CMK (cell line): ENCODE measurements at places on chromosomes 5 and 9.

DNA sequence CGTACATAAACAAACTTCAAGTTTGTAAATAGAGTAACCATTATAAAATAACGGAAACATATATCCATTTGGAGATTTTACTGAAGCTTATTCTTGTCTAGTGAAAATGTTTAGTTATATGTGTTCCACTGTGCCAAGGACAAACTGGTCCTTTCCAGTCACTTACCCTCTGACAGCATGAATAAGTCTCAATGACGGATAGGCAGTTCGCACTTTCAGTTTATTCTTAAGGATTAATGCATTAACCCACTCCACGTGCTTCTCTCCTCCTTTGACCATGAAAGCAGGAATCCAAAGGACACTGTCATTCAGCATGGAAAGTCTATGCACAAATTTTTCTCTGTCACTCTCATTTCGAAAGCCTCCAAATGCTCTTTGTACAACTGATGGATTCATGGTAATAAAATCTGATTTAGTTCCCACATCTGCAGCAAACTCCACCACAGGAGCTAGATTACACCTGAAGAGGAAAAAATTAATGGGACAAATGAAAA, 47.1 kb downstream of the ST8SIA4 start:
- no peak for DNase-seq

DNA sequence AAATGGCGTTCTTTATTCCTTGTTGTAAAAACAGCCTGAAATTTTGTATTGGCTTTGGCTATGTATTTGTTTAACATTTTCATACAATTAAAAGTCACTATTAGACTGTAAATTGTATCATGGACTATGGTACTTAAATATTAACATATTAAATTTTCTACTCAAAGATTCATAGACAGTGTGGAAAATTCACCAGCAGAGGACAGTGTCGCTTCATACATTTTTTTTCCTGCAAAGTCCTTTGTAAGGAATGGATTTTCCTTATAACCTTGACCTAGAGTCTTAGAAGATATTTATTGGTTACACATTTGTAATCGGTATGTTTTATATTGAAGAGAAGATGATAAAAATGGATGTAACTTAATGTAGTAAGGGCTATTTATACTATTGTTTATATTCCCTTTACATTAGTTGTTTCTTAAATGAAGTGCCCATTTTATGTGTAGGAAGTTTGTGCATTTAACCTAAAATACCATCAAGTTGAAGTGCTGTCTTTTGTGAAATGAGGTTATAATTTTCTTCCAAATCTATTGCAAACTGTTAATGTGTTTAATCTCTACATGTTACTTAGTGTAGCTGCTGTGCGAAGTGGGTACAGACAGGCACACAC, 150.1 kb downstream of the KDM4C start:
- no peak for DNase-seq

DNA sequence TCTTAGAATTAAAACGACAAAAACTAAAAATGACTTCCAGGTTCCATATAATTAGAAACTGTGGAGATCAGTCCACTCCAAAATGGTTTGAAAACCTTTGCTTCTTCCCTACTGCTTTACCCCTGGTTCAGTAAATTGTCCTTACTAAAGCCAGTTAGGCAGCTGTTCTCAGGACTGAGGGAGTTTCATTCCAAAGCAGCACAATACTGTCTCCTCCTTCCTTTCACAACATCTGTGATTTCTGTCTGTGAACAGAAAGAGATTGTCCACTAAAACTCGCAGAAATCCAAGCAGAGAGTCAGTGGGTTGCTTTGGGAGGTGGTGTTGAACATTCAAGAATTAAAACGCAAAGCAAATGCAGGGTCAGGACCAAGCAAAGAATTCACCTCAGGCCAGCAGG, 740.8 kb upstream of the ZNF608 start:
- DNase-seq = no peak

- DNase-seq = no peak
Measured at GRCh38 chr9:120507936-120508510, 71.9 kb downstream of the CDK5RAP2 start.

GRCh38 chr5:33973271-33973670, 11.2 kb downstream of the SLC45A2 start:
- no peak for DNase-seq

DNA sequence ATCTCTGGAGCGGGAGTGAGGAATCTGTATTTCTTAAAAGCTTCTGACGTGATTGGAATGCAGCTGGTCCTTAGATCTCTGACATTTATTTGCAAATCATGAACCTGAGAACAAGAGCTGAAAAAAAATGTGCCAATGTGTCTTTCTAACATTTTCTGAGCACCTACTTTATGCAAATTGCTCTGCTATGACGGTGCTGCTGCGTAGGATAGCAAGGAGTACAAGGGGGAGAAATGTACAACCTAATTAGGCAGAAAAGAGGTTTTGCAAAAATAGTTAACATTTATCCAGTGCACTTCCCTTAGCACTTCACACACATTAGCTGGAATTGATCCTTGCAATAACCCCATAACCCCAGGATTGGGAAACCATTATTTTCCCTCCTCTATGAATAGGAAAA, 357.5 kb downstream of the TLE4 start:
- DNase-seq = no peak

DNA sequence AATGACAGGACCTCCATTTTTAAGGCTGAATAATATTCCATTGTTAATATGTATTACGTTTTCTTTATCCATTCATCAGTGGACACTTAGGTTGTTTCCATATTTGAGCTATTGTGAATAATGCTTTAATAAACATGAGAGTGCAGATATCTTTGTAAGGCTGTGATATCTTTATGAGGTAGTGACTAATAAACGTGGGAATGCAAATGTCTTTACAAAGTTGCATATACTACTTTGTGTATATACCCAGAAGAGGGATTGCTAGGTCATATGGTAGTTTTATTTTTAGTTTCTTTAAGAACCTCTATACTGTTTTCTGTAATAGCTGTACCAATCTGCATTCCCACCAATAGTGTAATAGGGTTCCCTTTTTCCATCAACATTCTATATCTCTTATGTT, 148.7 kb downstream of the FOCAD start:
- DNase-seq = no peak

DNA sequence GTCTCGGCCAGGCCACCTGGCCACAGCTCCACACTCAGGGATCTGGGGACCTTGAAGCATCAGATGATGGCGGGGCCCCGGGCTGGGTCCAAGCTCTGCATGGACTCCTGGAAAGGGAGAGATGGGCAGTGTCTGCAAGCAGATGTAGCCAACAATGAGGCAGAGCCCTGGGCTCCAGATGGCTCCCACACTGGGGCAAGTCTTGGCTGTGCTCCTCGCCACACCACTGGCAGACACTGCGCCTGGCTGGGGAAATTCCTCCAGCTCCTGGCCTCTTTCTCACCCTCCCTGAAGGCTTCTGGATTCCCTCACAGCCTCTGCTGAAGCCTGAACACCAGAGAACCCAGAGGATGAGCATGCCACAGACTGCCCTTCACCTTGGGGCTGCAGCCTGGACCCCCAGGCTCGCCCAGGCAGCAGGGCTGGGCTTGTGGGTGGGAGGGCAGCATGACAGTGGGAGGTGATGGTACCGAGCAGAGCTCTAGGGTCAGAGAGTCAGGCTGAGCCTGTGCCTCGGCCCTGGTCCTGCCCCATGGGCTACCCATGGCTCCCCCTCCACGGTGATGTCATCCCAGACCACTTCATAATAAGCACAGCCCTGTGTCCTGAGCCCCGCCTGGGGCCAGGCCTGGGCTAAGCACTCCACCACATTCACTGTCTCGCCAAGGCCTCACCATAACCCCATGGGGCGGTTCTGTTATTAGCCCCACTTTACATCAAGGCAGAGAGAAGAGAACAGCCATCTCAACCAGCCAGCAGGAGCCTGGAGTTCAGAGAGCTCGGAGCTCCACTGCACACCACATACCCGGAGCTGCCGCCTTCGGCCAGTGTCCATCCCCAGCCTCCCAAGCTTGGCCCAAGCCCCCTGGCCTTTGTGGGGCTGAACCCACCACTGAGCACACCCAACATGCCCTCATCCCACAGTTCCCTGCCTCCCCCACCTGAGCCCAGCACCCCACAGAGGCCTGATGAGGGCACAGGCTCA, 62.2 kb upstream of the ADAMTS2 start:
- no peak for DNase-seq

DNA sequence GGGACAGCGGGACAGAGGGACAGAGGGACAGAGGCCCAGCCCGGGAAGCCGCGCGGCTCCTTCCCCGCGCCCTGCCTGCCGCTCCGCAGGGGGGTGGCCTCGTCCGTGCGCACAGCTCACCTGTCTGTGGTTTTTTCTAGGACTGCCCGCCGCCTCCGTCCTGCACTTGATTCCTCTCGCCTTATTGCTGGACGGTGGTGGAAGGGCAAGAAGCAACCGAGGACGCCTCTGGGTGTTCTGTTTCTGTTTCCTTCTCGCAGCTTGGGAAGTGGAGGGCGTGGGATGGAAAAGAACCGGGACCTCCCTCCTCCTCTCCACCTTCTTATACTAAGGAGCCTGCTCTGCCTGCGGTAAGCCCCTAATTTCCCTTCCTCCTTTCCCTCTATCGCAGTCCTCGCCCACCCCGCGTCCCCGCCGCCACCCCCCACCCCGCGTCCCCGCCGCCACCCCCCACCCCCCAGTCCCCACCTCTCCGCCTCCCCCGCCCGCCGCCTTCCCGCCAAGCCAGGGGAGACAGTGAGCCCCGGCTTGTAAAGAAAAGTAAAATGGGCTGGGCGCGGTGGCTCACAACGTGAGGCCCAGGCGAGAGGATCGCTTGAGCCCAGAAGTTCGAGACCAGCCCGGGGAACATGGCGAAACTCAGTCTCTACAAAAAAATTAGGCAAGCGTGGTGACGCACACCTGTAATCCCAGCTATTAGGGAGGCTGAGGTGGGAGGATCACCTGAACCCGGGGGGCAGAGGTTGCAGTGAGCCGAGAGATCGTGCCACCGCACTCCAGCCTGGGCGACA, 9.6 kb upstream of the FLT4 start:
- no peak for DNase-seq

- no peak for DNase-seq
Measured at GRCh38 chr5:5026409-5026785, 113.7 kb upstream of the ADAMTS16 start.
